ENCODE measurements at places on chromosomes 16 and 17.

DNA sequence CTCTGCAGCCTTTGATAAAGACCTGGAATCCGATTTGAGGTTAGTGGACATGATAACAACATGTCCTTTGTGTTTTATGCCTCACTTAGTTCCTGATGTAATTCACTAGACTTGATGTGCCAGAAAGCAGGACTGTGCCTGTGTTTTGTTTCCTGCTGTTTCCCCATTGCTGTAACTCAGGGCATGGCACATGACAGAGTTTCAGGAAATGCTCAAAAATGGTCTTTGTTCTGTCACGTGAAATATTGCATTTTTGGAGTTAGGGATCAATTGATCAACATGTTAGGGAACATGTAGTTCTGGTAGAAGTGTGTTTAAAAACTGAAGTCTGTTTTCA, 32.8 kb downstream of the DHX38 start:
- DNase-seq: no peak

DNA sequence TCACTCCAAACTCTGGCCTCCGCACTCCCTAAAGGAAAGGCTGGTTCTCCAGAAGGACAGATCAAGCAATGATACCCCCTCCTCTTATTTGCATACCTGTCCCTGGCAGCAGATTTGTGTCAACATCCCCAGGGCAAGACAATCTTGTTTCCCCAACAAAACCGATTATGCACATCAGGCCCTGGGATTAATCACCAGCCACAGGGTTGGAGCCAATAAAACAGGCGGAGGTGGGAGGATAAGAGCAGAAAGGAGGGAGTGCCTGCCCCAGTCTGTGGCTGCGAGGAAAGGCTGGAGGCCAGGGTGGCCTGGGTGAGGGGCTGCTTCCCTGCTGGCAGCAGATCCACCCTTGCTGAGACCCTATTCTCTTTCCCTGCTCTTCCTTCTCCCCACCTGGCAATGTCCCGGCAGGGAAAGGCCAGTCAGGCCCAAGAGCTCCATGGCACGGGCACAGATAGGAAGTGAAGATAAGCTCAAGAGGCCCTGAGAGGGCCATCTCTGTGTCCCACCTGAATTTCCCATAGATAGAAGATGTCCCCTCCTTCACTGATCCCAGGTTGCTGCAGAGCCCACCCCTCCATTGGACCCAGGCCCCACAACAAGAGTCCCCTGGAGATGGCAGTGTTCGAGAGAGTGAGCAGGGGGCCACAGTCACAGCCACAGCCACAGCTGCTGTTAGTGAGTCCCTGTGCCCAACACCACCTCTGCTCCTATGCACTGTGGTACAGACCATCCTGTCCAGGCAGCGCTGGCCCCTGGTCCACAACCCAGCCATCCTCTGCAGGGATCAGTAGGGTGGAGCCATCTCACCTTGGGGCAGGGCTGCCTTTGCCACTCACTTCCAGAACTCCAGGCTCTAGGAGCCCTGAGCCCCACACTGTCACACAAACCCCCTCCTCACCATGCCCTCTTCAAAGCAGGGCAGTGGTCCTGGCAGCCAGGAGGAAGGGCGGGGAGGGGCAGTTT, 137.5 kb downstream of the SDK2 start:
- no peak for DNase-seq

- DNase-seq: no peak
Observed at GRCh38 chr17:69654981-69655855, 240.7 kb downstream of the MAP2K6 start.

GRCh38 chr17:47742319-47743181, 9.5 kb downstream of the TBX21 start:
- no peak for DNase-seq

GRCh38 chr17:79749156-79749815, 18.5 kb downstream of the ENPP7 start:
- no peak for DNase-seq

DNA sequence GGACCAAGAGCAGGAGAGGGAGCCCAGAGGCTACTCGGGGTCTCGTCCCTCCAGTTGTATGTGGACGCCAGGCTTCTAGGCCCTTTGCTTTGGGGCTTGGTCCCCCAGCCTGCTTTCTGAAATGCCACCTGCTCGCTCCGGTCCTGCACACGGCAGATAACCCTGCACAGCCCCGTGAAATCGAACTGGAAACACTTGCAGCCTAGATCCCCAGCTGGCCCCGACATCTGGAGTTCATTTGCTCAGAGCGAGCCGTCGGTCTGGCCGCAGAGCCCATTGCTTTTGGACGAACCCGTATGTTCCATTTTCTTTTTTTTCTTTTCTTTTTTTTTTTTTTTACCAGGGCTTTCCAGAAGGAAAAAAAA, 22.9 kb downstream of the C1QTNF1 start:
- no peak for DNase-seq

DNA sequence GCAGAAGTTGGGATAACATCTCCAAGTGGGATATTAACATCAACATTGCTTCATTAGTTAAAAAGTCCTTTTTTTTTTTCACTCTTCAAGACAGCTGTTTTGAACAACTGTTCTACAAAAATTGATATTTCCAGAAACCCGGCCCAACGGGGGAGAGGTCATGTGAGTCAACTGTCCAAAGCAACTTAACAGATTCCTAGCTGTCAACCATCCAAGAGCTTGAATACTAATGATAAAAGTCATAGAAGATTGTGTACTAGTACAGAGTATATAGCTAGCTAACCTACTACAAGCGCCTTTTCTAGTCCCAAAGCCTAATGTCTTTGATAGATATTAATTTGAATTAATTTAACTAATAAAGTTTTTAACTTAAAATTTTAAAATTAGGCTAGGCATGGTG, 172.0 kb downstream of the CYB561 start:
- no peak for DNase-seq

- DNase-seq: no peak
Observed at GRCh38 chr16:86665319-86665675, 86.9 kb downstream of the FOXL1 start.

DNA sequence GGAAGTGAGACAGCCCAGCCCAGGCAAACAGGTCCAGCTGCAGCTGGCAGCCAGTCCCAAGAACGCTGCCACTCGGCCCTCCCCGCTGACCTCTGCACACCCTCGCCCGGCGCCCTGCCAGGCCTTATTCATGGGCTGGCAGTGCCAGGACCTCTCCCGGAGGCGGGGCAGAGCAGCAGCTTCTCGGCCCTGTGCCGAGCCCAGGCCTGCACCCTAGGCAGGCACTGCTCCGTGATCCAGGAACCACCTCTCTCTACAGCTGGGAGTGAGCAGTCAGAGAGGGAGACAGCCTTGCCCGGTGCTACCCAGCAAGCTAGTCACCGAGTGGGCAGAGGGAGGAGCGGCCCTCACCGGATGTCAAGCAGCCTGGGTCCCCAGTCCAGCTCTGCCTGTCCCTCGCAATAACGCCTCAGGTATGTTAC, 79.9 kb upstream of the CBX4 start:
- no peak for DNase-seq

GRCh38 chr17:28468781-28469180, 4.7 kb upstream of the SLC13A2 start:
- DNase-seq: no peak

DNA sequence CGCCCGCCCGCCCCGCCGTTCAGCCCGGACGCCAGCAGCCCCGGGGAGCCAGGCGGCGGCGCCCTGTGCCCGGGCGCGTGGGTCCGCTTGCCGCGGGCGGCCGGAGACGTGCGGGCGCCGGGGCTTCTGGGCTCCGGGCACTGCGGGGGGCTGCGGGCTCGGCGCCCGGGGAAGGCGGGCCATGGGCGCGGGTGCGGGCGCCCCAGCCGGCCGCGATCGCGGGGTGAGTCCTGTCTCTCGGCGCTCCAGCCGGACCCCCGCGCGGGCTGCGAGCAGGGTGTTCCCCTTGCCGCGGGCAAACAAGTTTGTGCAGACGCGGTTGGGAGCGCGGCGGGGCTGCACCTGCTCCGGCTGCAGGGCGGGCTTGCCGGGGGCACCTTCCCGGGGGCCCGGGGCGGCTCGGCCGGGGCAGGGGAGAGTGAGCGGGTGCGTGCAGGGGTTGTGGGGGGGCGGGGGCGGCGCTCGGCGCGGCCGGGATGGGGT, 292 bp downstream of the WSCD1 start:
- DNase-seq: no peak

GRCh38 chr17:80640366-80641084, 95.9 kb downstream of the RPTOR start:
- no peak for DNase-seq

DNA sequence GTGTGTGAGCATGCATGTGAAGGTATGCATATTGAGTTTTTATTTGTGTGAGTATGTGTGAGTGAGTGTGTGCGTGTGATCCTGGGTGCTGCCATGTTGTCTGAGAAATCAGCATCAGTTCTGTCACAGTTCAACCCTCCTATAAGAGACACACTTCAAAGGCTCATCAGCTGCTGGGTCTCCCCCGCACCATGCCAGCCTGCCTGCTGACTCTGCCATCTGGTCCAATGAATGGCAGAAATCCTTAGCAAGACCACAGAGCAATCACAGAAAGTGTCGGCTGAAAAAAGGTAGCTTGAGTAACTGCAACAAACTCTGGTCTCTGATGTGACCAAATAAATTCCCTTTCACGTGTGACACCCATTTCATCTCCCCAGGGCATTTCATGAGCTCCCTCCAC, 381.8 kb upstream of the MAF start:
- DNase-seq: no peak

DNA sequence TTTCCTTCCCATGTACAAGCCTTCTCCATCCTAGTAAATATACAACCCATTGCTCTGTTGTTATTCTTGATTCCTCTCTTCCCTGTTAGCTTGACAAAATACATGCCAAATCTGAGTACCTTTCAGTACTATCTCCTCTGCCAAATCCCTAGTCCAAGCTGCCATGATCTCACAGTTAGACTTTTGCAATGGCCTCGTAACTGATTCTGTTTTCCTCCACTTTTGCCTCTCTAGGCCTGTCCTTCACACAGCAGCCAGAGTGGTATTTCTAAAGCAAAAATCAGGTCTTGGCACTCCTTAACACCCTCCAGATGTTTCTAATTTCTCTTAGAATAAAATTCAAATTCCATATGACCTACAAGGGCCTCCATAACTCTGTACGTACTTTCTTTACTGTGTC, 153.0 kb upstream of the RBL2 start:
- DNase-seq: no peak

GRCh38 chr17:65895969-65896368, 296.0 kb downstream of the CEP112 start:
- no peak for DNase-seq

DNA sequence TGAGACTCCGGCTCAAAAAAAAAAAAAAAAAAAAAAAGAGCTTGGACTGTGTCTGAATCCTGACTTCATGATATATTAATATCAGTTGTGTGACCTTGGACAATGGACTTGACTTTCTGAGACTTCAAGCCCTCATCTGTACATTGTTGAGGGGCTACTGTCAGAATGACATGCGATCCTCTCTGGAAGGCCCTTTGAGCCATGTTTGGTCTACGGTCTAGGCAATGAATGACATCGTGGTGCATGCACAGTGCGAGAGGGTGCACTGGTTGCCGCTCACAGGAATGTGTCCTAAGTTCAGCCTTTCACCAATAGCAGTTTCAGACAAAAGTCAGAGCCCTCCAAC, 43.0 kb upstream of the ZNF629 start:
- DNase-seq: no peak

DNA sequence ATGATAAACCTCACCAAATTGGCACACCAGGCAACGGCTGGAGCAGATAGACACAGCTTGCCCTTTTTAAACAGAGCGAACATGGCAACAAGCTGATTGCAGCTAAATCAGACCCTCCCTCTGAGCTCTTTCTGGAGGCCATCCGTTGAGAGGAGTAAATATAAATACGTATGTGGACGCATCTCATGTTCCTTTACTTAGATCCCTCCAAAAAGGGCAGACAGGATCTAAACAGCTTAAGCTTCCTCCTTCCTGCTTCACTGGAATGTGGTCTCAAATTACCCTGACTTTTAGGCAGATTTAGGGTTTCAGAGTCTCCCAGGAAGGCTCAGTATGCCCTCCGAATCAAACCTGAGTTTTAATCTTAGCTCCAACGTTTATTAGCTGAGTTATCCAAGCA, 204.7 kb upstream of the GOT2 start:
- DNase-seq: no peak

GRCh38 chr17:32111141-32111771, 31.0 kb upstream of the RHOT1 start:
- DNase-seq: no peak

- peak; percentile 93 for DNase-seq
Observed at GRCh38 chr17:7843536-7844291, 9.7 kb downstream of the KDM6B start.

DNA sequence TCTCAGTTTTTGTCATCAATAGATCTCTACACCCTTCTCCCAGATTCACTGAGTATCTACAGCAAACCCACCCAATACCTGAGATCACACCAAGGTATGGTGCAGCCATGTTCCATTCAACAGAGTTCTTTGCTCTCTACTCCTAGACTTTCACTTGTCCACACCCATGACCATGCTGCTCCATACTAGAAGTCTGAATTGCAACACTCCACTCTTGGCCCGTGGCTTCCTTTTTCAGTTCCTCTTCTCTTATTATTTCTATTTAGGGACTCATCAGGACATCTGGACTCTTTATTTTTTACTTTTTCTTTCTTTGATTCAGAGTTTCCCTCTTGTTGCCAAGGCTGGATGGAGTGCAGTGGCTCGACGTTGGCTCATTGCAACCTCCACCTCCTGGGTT, 37.1 kb downstream of the YWHAE start:
- no peak for DNase-seq

GRCh38 chr17:47252209-47252608, 1.4 kb upstream of the ITGB3 start:
- no peak for DNase-seq

DNA sequence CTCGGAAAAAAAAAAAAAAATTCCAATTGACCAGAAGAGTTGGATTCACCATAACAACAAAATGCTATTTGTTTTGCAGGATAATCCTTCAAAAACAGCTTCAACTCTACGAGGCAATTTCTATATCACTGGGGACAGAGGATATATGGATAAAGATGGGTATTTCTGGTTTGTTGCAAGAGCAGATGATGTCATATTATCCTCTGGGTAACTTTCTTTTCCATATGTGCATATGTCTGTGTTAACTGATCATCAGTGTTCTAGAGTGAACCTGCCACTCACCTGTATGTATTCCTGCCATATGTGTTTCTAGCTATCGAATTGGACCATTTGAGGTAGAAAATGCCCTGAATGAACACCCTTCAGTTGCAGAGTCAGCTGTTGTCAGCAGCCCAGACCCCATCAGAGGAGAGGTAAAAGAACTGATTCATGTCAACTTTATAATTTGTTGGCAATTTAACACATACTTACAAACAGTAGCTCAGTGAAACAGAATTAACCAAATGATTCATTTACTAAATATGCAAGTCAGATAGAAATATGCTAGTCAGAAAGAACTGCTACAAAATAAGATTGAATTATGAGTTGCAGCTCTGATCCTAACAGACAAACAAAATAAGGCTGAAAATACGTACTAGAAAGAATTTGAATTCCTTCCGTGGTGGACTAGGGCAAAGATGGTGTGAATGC, 14.2 kb downstream of the ERI2 start:
- no peak for DNase-seq

DNA sequence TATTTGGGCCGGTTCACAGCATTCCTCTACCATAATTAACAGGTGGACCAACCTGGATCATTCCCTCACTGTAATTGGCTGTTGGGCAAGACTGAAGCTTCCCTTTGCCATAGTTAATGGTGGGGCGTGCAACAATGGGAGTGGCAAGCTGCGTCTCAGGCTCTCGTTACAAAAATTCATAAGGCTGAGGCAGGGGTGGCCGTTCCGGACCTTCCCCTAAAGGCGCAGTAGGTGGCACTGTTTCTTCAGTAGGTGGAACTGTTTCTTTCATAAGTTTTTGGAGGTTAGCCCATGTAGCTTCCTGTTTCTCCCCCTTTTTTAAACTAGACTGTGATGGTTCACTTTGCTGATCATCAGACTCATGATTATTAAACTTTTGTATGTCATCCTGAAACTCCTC, 17.0 kb upstream of the TMC5 start:
- DNase-seq: no peak

- no peak for DNase-seq
Observed at GRCh38 chr17:1482680-1483079, 9.8 kb downstream of the MYO1C start.
